ENCODE measurements at places on chromosomes 12 and 14.

GRCh38 chr12:54159140-54159539 is 29.6 kb downstream of the SMUG1 start:
- no peak for DNase-seq

GRCh38 chr12:84172823-84173424 is 739.7 kb downstream of the SLC6A15 start:
- DNase-seq: no peak

DNA sequence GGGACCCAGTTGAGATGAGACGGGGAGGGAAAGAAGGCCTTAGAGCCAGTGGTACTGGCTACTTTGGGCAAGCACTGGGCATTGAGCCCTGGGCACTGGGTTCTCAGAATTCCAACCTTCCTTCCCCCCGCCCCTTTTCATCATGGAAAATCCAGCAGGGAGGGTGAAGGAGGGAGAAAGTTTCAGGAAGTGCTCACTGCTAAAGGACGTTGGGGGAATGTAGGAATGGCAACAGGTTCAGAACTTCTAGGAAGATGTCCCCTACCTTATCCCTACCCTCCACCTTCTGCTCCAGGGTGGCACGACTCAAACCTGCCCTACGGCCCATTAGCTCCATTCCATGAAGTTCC is 4.2 kb upstream of the TNS2 start:
- no peak for DNase-seq

- no peak for DNase-seq
These were observed 145.1 kb downstream of the KIF26A start for GRCh38 chr14:104283197-104284106.

GRCh38 chr12:26651566-26652188 is 181.3 kb downstream of the ITPR2 start:
- DNase-seq: peak; percentile 49

- no peak for DNase-seq
These were observed 22.3 kb downstream of the ATP5MC2 start for GRCh38 chr12:53653595-53653994.

GRCh38 chr14:104353921-104354701 is 215.7 kb downstream of the KIF26A start:
- no peak for DNase-seq

All from stromal cell of bone marrow (primary cell).